ENCODE measurements at places on chromosomes 12 and 14.

DNA sequence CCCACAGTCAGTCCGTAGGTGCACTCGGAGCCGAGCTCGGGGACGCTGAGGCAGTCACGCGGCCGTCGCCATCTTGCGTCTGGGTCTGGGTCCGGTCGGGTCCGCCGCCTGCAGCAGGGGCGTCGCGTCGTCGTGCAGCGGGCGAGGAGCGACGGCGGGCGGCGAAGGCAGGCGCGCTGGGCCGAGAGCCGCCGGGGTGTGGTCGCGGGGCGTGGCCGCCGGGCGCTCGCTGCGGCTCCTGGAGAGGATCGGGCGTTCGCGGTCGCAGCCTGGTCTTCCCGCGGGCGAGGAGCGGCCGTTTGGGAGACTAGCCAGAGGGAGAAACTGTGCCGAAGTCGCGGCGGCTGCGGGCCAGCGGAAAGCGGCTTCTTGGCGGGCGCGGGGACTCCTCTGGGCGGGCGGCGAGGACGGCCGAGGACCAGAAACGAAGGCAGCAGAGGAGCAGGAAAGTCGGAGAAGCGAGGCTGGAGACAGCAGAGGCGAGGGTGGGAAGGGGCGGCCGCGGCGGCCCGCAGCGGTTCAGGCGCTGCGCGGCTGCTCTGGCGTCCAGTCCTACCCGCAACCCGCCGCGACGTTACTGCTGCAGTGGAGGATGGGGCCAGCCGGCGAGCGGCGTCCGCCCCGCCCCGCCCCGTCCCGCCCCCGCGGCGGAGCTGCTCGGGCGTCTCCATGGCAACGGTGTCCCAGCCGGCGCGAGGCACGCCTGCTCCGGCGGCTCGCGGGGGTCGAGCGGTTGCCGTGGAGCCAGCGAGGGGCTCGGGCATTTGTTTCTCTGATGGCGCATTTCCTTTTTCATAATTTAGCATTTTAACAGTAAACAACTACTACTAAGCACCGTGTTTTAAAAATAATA, at the start of gene PNMA1:
Gene PNMA1 (minus strand): TSS at position 582 of the 853 bp plus-strand sequence. CDS start 745 bp downstream, outside the sequence.
- DNase-seq: peak; percentile 88

DNA sequence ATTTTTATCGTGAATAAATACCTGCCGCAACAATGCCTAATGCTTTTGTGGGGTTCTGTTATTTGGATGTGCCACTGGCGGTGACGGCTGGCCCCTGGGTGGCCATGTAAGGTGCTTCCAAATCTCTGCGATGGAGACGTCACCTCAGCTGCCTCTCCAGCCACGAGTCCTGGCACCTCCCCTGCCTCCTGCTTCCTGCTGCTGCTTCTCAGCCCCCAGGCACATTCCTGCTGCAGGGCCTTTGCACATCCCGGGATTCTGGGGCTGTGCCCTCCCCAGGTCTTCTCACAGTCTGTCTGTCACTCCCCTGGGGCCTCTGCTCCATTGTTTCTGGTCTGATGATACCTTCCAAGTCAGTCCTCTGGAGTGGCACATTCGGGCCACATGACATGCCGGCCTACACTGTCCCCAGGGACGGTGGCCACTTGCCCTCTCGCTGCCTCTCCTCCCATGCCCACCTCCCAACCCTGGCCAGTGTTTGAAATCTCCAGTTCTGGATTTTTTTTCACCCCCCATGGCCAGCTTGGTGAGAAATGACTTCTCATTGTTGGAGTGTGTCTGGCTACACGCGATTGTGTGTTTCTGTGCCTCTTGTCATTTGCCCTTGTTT, 151.8 kb downstream of the KIF26A start:
- DNase-seq: no peak

DNA sequence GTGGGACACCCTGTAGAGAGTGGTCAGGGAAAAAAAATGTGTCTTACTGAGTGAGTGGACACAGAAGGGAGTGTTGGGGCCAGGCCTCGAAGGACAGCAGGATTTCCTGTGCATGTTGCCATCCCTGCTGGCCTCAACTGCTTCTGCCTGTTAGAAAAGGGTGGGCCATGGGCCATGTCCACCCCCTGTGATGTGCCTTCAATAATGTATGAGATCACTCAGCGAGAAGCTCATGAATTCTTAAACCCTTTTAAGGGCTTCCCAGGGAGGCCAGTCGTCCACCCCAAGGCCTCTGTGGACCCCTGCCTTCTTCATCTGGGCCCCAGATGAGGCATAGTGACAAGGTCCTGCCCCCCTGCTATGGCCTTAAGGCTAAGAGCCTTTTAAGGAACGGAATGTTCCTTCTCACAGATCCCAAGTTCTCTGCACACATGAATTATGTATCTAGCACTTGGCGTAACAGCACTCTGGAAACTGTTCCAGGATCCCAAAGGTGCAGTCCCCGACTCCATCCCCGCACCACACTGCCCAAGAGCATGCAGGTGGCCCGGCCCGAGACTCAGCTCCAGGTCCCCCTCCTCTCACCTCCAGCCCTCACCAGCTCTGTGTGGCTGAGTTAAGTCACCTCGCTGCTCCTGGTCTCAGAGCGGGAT, 8.9 kb upstream of the C14orf132 start:
- no peak for DNase-seq

DNA sequence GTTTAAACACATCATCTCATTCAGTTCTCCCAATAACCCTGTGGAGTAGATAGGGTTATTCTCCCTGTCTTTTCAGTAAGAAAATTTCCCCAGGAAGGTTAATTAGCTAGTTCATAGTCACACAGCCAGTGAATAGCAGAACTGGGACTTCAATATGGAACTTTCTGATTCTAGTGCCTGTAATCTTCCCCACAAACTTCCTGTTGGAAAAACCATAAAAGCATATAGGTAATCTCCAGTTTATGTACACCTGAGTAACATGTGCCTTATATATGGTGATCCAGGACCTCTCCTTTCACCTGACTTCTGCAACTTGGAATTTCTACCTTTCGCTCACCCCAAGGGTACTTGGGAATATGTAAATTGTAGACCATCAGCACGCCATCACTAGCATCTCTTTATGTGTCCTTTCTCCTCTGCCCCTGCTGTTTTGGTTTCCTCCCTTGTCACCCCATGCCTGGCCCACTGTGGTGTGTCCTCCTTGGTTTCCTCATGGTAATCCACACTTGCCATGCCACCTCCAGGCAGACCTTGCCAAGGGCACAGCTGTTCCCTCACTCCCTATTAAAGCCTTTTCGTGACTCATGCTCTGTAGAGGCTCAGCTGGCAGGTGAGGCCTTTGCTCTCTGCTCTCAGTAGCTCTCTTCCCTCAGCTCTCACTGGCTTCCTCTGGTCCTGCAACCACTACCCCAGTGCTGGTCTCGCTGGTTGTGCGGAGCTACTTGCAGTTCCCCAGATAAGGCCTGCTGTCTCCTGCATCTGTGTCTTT, 16.7 kb downstream of the TBC1D30 start:
- DNase-seq: no peak
